ENCODE measurements at places on chromosomes 1 and 21.

GRCh38 chr1:32361674-32362473 is 411 bp downstream of the FAM229A start:
- DNase-seq: no peak

DNA sequence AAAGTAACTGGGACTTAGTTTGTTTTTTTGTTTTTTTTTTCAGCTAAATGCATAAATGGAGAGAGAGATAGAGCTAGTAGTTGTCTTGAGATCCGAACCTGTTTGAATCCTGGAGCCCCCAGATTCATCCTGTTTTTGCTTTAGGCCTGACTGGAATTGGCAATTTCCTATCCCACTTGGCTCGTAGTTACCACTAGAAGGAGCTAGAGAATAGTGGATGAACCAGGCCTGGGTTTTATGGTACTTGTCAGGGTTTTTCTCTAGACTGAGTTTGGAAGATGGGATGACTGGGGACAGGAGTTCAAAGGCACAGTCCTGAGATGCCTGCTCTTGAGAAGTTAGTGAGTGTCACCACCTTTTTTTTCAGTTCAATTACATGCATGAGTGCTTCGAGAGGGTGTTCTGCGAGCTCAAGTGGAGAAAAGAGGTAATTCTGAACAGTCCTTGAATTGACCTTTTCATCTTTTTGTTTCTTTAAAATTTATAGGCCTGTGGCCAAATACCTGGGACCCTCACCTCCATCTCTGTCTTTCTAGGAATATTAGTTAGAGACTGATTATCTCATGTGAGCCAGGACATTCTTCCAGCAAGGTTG is 23.4 kb downstream of the CELF3 start:
- DNase-seq: no peak

DNA sequence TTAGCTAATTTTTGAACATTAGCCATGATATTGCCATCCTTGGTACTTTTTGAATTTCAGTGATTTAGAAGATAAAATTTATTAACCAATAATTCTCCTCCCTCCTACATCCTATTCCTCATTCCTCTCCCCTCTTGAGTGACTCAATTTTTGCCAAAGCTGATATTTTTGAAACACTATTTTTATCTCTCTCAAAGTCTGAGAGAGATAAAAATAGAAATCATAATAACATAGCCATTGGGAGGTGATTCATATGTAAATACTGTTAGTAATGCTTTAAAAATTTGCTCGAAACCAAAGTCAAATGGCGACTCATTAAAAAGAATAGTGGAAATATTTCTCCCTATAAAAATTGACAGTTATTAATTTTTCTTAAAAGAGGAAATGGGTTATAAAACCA is 97.4 kb downstream of the PATJ start:
- DNase-seq: no peak

DNA sequence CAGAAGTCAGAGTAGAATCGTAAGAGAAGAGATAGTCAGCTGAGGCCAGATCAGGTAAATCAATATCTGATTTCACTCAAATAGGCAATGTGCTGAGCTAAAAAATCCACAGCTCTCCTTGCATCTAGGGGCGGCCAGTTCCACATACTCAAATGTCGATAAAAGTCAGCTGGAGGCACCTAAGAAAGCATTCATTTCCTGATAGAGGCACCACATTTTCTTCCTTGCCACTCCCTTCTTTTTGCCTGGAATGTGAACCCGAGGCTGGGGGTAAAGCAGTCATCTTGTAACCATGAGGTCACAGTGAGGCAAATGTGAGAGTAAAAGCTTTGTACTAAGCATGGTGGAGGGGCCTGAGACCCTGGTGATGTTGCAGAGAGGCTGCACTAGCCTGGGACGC is 24.2 kb upstream of the CTPS1 start:
- no peak for DNase-seq

DNA sequence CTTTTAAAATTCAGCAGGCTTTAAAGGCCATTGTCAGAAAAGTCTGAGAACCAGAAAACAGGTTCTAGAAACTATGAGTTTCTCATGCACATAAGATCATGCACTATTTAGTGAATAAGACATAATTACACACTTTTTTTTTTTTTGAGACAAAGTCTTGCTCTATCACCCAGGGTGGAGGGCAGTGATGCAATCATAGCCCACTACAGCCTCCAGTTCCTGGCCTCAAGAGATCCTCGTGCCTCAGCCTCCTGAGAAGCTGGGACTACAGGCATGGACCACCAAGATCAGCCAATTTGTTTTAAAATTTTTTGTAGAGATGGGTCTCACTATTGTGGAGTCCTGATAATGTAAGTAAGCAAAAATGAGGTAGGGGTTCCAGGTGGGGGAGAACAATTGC is 134.9 kb downstream of the VAV3 start:
- DNase-seq: no peak

DNA sequence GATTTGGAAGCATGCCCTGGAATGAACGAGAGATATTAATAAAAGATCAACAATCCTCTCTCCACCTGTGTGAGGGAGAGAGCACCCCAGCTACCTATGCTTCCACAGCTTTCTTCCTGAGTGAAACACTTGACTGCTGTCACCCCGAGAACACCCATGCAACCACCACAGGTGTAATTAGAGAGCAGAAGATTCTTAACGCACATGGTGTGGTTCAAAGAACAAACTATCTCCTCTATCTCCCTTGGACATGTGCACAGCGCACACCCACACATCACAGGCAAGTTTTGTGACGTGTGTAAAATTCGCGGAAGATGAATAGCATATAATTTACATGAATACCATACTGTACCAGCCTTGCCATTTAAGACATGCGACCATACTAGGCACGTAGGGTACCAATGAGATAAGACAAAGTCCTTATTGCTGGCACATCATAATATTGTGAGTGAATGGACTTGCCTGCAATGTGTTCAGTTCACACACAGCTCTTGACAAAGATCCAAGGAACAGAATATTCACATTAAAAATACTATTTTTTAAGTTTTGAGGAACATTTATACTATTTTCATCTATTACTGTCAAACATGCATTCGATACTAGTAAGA is 11.6 kb downstream of the ERRFI1 start:
- no peak for DNase-seq

DNA sequence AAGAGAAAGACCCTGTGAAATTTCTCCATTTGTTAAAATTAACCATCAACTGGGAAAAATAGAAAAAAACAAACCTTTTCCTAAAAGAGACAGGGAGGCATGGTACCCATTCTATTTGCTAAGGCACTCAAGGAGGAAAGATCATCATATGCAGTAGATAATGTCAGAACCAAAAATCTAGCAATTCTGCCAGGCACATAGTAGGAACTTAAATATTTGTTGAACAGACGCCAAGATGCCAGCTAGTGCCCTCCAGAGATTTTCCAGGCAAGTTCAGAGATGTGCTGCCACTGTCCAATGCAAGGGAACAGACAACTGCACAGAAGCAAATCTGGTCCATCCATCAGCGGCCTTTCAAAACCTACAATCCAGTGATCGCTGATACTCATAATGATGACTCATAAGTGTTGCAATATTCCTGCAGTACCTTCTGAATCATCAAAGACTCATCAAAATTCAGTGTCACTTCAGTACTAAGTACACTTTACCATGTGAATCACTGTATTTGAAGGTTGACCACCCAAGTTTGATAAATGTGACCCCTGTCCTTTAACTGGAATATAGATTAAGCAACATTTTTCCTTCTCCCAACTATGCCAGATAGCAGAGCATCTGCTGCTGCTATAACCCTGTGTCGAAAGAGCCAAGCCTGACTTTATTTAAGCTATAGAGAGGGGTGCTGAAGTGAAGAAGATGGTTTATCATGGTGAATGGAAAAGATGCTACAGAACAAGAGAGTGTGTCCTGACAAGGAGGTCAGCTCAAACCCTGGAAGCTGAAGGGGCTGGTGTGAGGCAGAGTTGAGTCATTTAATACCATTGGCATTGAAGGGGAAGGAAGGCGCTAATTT is 99.1 kb downstream of the MT1HL1 start:
- no peak for DNase-seq

- DNase-seq: no peak
Observed at GRCh38 chr1:198088360-198089071, 68.3 kb upstream of the NEK7 start.

GRCh38 chr1:243452092-243452491 is 196.3 kb downstream of the SDCCAG8 start:
- DNase-seq: no peak

- DNase-seq: no peak
Observed at GRCh38 chr1:156836041-156836654, 19.5 kb upstream of the SH2D2A start.

Data from activated T-helper 9 cell treated with anti-CD3 and anti-CD28 coated beads, Interleukin-2, amount 50 U/mL, for 16 hours (primary cell).